Suprapubic skin (tissue), 4 donors: ENCODE measurements at places on chromosomes 6 and 20.

DNA sequence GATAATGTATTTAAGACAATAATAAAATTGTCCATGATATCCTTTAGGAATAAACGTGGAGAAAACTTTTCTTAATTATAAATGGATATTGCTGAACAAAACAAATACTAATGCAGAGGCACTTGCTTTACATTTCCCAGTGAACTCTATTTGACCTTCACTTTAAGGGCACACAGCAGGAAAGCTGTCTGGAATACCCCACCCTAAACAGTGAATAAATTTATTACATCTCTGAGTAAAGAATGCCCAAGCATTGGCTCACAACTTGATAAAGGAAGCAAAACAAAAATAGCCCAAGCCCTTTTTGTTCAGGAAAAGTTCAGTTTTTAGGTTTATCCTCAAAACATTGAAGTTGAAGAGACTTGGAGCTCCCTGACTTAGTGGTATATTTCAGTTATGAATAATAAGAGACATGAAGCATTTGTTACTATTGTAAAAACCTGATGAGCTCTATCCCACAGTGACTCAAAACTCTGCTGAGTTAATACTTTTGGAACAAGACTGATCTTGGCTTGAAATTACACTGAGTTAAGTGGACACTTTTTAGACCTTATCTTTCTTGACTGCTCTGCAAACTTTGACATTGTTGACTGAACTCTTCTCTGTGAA, 353.9 kb downstream of the BCKDHB start:
- peaks cover 20% of the 10 kb centered on the region for H3K4me1 ChIP-seq
- H3K27me3 ChIP-seq = no peaks in the 10 kb centered on the region
- no peak overlapping the region for H3K27ac ChIP-seq
- H3K4me3 ChIP-seq = no peak overlapping the region

GRCh38 chr6:4658486-4658885, 117.7 kb upstream of the CDYL start:
- no peak overlapping the region for H3K27ac ChIP-seq
- no peaks in the 10 kb centered on the region for H3K27me3 ChIP-seq
- no peaks in the 10 kb centered on the region for H3K36me3 ChIP-seq
- H3K4me3 ChIP-seq = no peak overlapping the region
- H3K4me1 ChIP-seq = no peaks in the 10 kb centered on the region

DNA sequence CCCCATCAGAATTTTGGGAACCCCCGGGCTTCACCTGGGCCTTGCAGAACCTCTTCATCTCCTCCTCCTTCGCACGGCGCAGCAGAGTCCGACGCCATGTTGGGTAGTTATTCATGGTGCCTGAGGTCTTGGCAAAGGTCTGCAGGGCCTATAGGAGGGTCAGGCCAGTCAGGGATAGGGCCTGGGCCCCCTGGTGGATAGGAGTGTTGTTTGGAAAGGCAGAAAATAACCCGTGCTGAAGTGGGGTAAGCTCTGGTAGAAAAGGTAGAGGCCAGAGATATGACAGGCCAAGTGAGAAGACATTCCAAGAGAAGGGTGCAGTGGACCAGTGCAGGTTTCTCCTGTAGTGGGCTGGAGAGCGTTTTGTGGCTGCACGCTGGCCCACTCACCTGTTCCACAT, 4.9 kb downstream of the SMPD2 start:
- peaks cover 55% of the 10 kb centered on the region for H3K36me3 ChIP-seq
- no peak overlapping the region for H3K4me3 ChIP-seq
- H3K27ac ChIP-seq = no peak overlapping the region
- H3K4me1 ChIP-seq = peaks cover 17% of the 10 kb centered on the region
- DNase-seq = no peak
- H3K27me3 ChIP-seq = no peaks in the 10 kb centered on the region

GRCh38 chr20:4435225-4435624, 286.5 kb upstream of the PRND start:
- no peak for DNase-seq
- H3K4me3 ChIP-seq = no peak overlapping the region
- H3K4me1 ChIP-seq = no peaks in the 10 kb centered on the region
- H3K36me3 ChIP-seq = no peaks in the 10 kb centered on the region

- H3K36me3 ChIP-seq = no peaks in the 10 kb centered on the region
- H3K4me1 ChIP-seq = peaks cover 23% of the 10 kb centered on the region
- H3K27me3 ChIP-seq = no peaks in the 10 kb centered on the region
- peak overlapping the region; percentile 71 for H3K4me3 ChIP-seq
- no peak for DNase-seq
Measured at GRCh38 chr6:26155061-26155930, 68.1 kb downstream of the HFE start.

DNA sequence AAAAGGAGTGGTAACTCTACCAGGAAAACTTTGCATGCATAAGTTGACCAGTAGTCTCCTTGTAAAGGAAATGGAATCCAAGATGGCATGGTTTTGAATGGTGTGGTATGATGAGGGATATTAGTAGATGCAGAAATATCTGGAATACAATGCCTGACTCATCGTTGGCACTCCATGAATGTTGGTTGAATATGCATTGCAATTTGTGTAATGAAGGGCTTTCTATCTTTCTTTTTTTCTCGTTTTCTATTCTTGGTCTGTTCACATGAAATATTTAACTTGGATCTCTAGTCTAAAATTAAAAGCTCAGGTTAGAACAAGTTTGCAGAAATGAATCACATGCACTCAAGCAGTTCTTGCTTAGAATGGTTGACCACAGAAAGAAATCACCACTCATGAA, 277.3 kb upstream of the PRND start:
- H3K4me1 ChIP-seq = no peaks in the 10 kb centered on the region
- DNase-seq = no peak
- no peaks in the 10 kb centered on the region for H3K36me3 ChIP-seq
- no peak overlapping the region for H3K4me3 ChIP-seq
- no peaks in the 10 kb centered on the region for H3K27me3 ChIP-seq

DNA sequence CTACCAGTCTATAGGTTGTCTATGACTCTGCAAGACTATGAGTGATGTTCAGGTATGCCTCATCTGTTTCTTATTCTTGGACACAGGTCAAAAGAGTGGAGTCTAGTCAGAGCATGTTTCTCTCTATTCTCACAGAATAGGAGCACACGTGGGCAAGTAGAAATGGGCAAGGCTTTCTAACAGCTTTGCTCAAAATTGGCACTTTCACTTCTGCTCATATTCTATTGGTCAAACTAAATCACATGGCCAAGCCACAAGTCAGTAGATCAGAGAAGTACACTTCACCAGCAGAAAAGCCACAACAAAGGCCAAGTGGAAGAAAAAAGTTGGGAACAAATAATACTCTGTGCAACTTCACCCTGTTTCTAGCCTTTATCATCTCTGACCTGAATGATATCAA, 354.5 kb upstream of the SYNCRIP start:
- H3K4me1 ChIP-seq = no peaks in the 10 kb centered on the region
- no peak overlapping the region for H3K4me3 ChIP-seq
- H3K36me3 ChIP-seq = no peaks in the 10 kb centered on the region
- DNase-seq = no peak
- no peaks in the 10 kb centered on the region for H3K27me3 ChIP-seq
- H3K27ac ChIP-seq = no peak overlapping the region

GRCh38 chr6:154239392-154239791, 117.2 kb downstream of the IPCEF1 start:
- no peak overlapping the region for H3K27ac ChIP-seq
- no peaks in the 10 kb centered on the region for H3K36me3 ChIP-seq
- no peak overlapping the region for H3K4me3 ChIP-seq

DNA sequence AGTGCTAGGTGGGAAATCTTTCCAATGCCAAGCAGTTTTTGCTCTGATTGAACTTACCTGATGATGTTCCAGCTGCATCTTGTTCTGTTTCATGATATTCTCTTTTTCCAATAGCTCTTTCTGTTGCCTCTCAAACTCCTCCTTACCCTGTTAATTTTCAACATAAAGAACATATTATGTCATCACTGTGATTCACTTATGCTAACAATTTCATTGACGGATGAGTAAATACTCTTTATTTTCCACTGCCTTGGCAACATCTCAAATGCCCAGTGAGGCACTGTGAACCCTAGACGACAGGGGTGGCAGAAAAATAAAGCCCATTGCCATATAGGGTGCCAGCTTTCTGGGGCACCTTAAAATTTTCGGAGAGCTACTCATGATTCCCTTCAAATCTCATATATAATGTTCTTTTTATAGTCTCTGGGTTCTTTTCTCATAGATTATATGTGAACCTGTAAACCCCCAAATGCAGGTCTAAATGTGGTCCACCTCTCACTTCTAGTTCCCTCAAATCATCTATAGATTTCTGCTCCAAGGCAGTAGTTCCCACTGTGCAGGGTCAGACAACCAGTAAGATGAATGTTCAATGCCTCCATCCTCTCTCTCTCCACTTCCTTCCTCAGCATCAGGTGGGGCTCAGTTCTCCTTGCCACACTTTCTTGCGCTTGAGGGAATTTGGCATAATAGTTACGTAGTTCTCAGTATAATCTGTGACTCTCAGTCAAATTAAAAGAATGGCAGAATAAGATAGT, 44.1 kb downstream of the NEDD9 start:
- no peaks in the 10 kb centered on the region for H3K27me3 ChIP-seq
- H3K4me1 ChIP-seq = peaks cover 2% of the 10 kb centered on the region
- H3K36me3 ChIP-seq = peaks cover 74% of the 10 kb centered on the region
- no peak overlapping the region for H3K4me3 ChIP-seq

DNA sequence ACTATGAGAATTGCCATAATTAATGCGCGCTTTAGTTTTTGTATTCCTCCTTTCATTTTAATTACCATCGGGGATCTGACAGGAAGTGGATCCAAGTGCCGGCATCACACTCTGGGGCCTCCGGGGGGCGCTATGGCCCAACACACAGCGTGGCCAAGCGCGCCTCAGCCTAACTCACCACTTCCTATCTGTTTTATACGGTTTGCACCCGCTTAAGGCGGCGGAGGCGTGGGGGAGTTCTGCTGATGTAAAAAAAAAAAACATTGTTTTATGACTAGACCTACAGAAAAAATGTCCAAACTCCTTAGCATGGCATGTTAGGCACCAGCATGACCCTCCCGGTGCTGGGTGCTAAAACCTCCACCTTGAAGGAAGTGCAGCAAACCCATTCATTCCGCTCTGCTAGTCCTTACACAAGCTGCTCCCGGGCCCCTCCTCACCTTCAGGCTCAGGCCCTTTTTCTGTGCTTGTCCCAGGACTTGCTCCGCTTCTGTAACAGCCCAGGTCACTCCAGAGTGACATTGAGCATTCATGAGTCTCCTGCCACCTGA, 4.5 kb upstream of the EBF4 start:
- DNase-seq = peak; percentile 77
- H3K36me3 ChIP-seq = no peaks in the 10 kb centered on the region
- H3K4me1 ChIP-seq = peaks cover 10% of the 10 kb centered on the region
- no peak overlapping the region for H3K27ac ChIP-seq

GRCh38 chr20:61760731-61761130, 304.9 kb downstream of the TAF4 start:
- H3K27me3 ChIP-seq = peaks cover 30% of the 10 kb centered on the region
- no peaks in the 10 kb centered on the region for H3K36me3 ChIP-seq

GRCh38 chr6:78629154-78629721, 238.1 kb upstream of the IRAK1BP1 start:
- H3K4me3 ChIP-seq = peak overlapping the region; percentile 39

DNA sequence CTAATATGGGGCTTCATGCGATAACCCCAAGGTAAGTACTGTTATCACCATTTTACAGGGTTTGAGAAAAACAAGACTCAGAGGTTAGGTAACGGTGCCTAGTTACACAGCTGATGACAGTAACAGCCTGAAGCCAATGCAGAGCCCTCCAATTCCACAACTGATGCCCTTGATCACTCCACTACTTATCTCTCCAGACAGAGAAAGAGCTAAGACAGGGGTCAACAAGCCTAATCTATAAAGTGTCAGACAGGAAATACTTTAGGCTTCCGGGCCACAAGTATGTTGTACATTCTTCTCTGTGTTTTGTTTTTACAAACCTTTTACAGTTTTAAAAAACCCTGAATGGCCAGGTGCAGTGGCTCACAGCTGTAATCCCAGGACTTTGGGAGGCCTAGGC, 50.9 kb downstream of the MAP7 start:
- H3K27me3 ChIP-seq = no peaks in the 10 kb centered on the region
- DNase-seq = no peak
- H3K36me3 ChIP-seq = no peaks in the 10 kb centered on the region
- peaks cover 8% of the 10 kb centered on the region for H3K4me1 ChIP-seq
- no peak overlapping the region for H3K4me3 ChIP-seq

GRCh38 chr6:97656236-97656635, 373.2 kb upstream of the MMS22L start:
- H3K36me3 ChIP-seq = no peaks in the 10 kb centered on the region
- H3K4me3 ChIP-seq = no peak overlapping the region
- no peaks in the 10 kb centered on the region for H3K27me3 ChIP-seq
- H3K4me1 ChIP-seq = no peaks in the 10 kb centered on the region

- H3K27ac ChIP-seq = no peak overlapping the region
- no peaks in the 10 kb centered on the region for H3K27me3 ChIP-seq
- no peaks in the 10 kb centered on the region for H3K4me1 ChIP-seq
- H3K4me3 ChIP-seq = no peak overlapping the region
Measured at GRCh38 chr20:11791835-11792567, 125.7 kb upstream of the BTBD3 start.

GRCh38 chr20:56609321-56609720, 19.8 kb upstream of the TFAP2C start:
- no peak overlapping the region for H3K27ac ChIP-seq
- H3K4me1 ChIP-seq = no peaks in the 10 kb centered on the region
- no peak for DNase-seq
- H3K36me3 ChIP-seq = no peaks in the 10 kb centered on the region

GRCh38 chr6:135311446-135312200, 130.5 kb downstream of the MYB start:
- H3K4me1 ChIP-seq = no peaks in the 10 kb centered on the region
- H3K36me3 ChIP-seq = peaks cover 6% of the 10 kb centered on the region
- no peak overlapping the region for H3K4me3 ChIP-seq
- no peak for DNase-seq
- H3K27me3 ChIP-seq = no peaks in the 10 kb centered on the region

GRCh38 chr20:41304002-41304401, 13.5 kb downstream of the ZHX3 start:
- H3K27me3 ChIP-seq = no peaks in the 10 kb centered on the region
- DNase-seq = no peak
- H3K4me1 ChIP-seq = peaks cover 16% of the 10 kb centered on the region
- no peak overlapping the region for H3K27ac ChIP-seq

DNA sequence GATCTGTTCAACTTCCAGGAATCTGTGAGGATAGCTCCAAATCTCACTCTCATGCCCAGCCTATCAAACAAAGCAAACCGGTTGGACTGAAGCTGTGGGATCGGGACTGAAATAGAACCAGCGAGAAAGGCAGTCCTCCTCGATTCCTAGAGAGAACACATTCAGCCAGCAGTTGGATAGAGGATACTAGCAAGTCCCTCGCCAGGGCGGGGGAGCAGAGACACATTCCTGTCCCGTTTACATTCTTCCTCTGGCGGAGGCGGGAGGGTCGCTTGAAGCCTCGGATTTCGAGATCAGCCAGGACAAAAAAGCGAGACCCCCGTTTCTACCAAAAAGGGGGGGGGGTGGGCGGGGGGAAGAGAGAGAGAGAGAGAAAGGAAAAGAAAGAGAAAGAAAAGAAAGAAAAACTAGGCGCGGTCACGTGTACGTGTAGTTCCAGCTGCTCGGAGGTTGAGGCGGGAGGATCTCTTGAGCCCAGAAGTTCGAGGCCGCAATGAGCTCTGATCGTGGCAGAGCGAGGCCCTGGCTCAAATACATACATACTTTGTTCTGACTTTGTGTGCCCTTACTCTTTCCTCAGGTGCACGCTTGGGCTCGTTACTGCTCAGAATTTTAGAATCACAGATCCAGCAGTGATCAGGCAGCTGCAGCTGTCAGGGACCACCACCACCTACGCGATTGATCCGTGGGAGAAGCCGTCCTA, 19.5 kb downstream of the ZNF311 start:
- DNase-seq = peak; percentile 92
- no peaks in the 10 kb centered on the region for H3K36me3 ChIP-seq
- H3K27me3 ChIP-seq = peaks cover 13% of the 10 kb centered on the region
- H3K4me1 ChIP-seq = peaks cover 25% of the 10 kb centered on the region
- H3K27ac ChIP-seq = peak overlapping the region; percentile 86

- H3K4me1 ChIP-seq = peaks cover 10% of the 10 kb centered on the region
- no peak for DNase-seq
- H3K27ac ChIP-seq = no peak overlapping the region
- H3K36me3 ChIP-seq = no peaks in the 10 kb centered on the region
Measured at GRCh38 chr6:37635319-37635718, 62.4 kb downstream of the MDGA1 start.
